HuH-7 (cell line): ENCODE measurements at places on chromosomes 7 and 10.

GRCh38 chr7:77904252-77904651 lies 105.7 kb downstream of the PHTF2 start:
- no peak for DNase-seq

DNA sequence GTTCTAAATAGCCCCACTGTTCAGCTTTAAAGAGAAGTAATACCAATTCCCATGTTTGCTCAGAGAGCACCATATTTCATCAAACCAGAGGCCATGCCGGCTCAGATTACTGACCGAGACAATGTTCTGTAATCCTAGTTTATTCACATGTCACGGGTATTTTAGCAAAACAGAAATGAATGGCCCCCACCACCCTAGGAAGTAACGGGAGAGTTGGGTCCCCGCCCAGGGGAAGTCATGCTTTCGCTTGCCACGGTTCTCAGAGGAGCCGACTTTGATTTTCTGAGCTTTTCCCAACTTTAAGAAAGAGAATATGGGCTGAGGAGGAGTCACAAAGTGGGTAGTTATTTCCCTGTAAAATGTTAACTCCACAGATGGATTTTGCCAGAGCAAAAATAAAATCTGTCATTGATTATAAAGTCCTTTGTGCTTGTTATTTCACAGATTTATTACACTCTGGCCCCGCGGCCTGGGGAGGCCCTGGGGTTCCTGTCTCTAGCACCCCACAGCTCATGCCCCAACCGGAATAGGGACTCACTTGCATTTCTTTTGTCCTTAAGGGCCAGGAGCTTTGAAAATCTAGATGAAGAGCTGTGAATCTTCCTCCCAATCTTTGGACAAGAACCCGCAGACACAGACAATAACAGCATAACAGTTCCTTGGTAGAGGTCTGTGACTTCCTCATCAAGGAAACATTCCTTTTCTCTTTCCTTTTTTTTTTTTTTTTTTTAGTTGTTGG lies 3.7 kb upstream of the GDF10 start:
- DNase-seq = no peak

DNA sequence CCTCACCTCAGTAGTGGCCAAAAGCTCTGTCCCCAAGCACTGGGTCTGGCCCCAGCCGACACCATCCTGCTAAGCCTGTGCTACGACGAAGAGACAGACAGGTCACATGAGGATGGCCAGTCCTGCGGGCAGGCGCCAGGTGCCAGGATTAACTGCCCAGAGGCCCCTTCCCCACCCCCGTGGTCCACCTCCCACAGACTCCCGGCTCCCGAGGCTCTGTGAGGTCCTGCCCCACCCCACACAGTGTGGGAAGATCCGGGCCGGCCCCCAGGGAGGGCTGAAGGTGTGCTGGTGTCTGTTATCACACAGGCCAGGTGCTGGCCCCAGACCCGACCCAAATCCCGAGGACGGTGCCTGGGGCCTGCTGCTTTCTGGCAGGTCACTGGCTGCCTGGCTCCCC lies 27.2 kb downstream of the CYP2W1 start:
- DNase-seq = no peak

- DNase-seq = no peak
These were observed 110.1 kb downstream of the PLCE1 start for GRCh38 chr10:94103801-94104221.

DNA sequence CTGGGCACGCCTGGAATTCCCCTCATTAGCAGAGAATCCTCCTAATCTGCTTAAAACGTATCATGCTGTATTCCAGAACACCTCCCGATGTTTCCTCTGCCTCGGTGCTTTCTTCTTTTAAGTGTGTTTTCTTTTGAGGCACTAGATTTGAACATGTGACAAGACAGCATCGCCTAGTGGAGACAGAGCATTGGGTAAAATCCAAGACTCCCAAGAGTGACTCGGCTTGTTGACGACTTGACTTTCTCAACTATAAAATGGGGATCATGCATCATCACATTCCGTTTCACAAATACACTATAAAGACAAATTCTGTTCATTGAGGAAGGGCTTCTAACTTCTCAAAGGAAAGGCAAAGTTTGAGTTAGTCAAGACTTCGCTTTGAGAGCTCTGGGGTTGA lies 105.6 kb upstream of the RNF32 start:
- no peak for DNase-seq

GRCh38 chr10:19663344-19663743 lies 152.9 kb upstream of the PLXDC2 start:
- DNase-seq = no peak

DNA sequence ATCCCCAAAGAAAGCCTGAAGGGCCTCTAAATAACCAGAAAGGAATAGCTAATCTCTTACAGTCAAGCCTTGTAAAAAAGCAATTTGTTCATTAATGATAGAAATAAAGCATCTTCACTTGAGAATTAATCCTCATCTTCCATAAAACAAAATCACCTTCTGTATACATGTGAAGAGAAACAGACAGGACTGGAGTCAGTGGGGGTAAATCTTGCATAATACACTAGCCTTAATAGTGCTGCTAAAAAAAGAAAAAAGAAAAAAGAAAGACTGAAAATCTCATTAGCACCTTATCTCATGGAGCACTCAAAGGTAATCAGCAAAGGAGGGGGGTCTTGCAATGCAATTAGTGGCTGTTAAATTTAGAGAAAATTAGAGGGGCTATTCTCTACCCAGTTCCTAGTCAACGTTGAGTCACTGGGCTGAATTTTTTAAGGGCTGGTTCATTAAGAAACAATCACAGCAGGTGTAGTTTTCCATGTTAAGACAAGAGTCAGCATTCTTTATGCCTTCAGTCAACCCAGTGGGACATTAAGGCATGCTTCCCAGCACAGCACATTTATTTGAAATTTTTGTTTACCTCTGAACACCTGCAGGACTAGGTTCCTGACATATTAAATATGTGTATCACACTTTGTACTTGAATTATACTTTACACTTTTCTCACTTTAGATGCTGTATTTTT lies 1455.7 kb upstream of the CELF2 start:
- no peak for DNase-seq

DNA sequence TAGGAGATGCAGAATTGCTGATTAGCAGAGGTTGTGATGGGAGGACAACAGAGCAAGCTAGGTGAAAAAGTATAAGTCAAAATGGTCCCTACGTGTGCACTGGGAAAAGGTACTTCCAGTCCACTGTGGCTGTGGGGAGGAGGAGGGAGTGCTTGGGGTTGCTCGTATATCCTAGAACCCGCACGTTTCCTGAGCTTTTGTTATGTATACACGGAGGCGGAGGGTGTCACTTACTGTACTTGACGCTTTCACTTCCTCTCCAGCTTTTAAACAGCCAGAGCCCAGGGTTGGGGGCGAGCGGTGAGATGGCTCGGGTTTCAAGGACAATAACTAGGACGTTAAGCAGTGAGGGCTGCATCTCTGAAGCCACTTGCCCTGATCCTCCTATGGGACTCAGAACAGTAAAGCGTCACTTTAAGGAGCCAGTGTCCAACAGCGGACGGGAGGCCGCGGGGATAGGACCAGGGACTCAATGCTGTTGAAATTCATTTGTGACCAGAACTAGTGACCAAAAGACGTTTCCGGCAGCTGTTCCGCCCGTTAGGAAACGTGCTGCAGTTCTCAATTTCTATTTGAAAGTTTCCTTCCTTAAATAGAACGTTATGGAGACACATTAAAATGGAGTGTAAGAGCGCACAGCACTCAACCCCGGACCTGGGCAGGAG lies 985 bp upstream of the ETV1 start:
- DNase-seq = no peak

- no peak for DNase-seq
These were observed 42.4 kb downstream of the INSIG1 start for GRCh38 chr7:155340071-155340531.
